ENCODE measurements at places on chromosomes 2 and 18. TPM values are rescaled to one million over a fixed set of nuclear protein-coding genes. Genes with fewer than 3 reads are reported as not detected.

RPE gene
- 58.6 TPM for total RNA-seq

DNAJB2 gene
- 125 TPM for total RNA-seq

CROCC2 gene
- 0.12 TPM for total RNA-seq

ALS2 gene
- 33.0 TPM for total RNA-seq

NCK2 gene
- total RNA-seq, result 52.5 TPM

AGFG1 gene
- total RNA-seq, result 33.2 TPM

EFEMP1 gene
- 4,421 TPM for total RNA-seq

ZSWIM2 gene
- not detected for total RNA-seq

ZC3H6 gene
- total RNA-seq, result 3.4 TPM

C2orf80 gene
- not detected for total RNA-seq

FIGN gene
- 0.53 TPM for total RNA-seq

SLC9A2 gene
- total RNA-seq, result not detected

PKDCC gene
- 147 TPM for total RNA-seq

GALNT5 gene
- total RNA-seq, result 73.1 TPM

MALL gene
- 10.2 TPM for total RNA-seq

ARHGAP25 gene
- 1.1 TPM for total RNA-seq

FKBP1B gene
- total RNA-seq, result 21.6 TPM

GATA6 gene
- 51.6 TPM for total RNA-seq

PIAS2 gene
- 11.8 TPM for total RNA-seq

PAX8 gene
- not detected for total RNA-seq

GALNT13 gene
- total RNA-seq, result 0.45 TPM

HOXD4 gene
- total RNA-seq, result not detected

HTR2B gene
- total RNA-seq, result 14.8 TPM

NPHP1 gene
- 3.6 TPM for total RNA-seq

CD28 gene
- not detected for total RNA-seq

SRD5A2 gene
- not detected for total RNA-seq

SKOR2 gene
- not detected for total RNA-seq

DSG2 gene
- 8.9 TPM for total RNA-seq

LINC00305 gene
- not detected for total RNA-seq

DCDC2C gene
- not detected for total RNA-seq

INO80C gene
- total RNA-seq, result 6.1 TPM

KCNJ13 gene
- total RNA-seq, result not detected

APCDD1 gene
- total RNA-seq, result 0.15 TPM

LYG1 gene
- total RNA-seq, result not detected

CYRIA gene
- 4.3 TPM for total RNA-seq

RAD51AP2 gene
- total RNA-seq, result under 0.01 TPM

CFC1 gene
- total RNA-seq, result not detected

ELOA2 gene
- not detected for total RNA-seq

Data from smooth muscle cell of the coronary artery (primary cell).